Pulmonary artery endothelial cell (primary cell): ENCODE measurements at places on chromosomes 3 and 15.

GRCh38 chr3:102329066-102329465 lies 105.7 kb upstream of the ZPLD1 start:
- DNase-seq, result no peak

DNA sequence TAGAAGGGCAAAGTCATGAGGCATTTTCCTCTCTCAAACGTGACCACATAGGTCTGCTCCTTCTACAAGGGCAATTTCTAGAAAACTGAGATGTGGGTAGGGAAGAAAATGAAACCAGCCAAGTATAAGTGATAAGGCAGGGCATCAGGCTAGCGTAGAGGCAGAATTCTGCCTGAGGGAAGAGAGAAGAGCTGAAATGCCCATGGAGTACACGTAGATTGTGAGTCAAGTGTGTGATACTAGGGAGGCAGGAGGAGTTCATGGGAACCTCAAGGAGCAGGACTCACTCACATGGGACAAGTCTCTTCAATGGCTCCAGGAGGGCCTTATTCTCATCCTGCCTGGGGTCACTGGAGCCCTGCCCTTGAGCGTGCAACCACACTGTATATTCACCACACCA lies 34.9 kb upstream of the PPP4R2 start:
- no peak for DNase-seq

GRCh38 chr3:64385277-64385676 lies 160.0 kb upstream of the PRICKLE2 start:
- DNase-seq, result no peak

DNA sequence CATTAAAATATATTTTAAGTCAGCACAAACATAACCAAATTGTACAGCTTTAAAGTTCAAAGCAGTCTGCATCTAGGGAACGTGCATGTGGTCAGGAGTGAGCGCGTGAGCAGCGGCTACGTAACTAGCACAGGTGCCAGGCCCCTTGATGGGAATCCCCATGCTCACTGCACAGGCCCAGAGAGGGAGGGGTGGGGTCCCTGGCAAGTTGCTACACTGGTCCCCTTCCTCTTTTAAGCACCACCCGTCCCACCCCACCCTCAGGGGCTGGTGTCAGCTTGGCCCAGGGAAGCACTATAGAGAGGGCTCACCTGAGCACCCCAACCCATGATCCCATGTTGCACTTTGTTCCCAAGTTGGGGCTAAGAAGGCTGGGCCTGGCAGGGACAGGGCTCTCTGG lies 835 bp upstream of the GMPPB start:
- DNase-seq, result no peak

DNA sequence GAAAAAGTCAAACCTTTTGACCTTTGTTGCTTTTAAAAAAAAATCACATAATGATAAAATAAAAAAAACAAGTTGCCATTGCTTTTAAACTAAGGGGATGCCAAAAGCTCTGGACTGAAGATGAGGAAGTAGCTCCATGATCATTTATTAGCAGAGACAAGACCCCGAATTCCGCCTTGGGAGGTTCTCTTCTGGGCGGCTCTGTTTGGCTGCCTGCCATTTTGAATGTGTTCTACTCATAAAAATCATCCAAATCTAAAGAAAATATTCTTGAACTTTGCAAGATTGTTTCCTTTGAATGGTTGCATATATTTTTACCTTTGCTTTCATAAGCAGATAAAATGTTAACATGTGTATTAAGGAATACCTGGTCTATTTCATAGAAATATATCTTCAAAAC lies 63.8 kb downstream of the NCEH1 start:
- DNase-seq, result no peak

- no peak for DNase-seq
Measured at GRCh38 chr3:195777975-195778374, 33.8 kb downstream of the MUC4 start.

DNA sequence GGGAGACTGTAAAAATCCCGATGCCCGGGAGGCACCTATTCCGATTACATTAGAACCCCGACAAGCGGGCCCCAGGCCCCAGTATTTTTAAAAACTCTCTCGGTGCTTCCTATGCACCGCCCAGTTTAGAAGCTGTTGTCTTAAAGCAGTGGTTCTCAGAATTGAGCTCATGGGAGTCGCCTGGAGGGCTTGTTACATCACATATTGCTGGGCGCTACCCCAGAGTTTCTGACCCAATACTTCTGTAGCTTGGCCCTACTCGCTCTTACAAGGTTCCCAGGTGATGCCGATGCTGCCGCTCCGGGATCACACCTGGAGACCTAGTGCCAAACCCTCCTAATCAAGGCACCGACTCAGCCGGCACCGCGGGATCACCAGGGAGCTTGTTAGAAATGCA lies 35.2 kb downstream of the CPN2 start:
- DNase-seq, result no peak

DNA sequence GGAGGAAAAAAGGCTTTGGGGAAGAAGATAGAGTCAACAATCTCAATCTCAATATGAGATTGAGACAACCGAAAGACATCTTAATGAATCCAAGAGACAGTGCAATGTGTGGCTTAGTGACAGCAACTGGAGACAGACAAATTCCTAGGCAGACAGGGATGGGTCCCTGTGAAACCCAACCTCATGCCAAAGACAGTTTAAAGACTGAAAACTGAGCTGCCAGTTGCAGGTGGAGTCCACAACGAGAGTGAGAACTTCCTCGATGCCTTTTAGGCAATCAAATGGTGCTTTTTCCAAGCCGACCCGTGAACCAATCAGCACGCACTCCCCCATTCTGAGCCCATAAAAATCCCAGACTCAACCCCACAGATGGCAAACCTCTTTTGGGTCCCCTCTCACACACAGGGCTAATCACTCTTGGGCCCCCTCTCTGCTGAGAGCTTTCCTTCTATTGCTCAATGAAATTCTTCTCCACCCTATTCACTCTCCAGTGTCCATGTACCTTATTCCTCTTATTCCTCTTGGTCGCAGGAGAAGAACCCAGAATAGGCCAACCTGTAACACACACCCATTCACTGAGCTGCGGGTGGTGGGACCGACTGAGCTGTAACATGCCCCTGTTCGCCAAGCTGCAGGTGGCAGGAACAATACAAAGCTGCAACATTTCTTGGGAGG lies 34.8 kb downstream of the ZMAT3 start:
- DNase-seq, result no peak

GRCh38 chr3:86388820-86389219 lies 602.1 kb downstream of the VGLL3 start:
- no peak for DNase-seq

DNA sequence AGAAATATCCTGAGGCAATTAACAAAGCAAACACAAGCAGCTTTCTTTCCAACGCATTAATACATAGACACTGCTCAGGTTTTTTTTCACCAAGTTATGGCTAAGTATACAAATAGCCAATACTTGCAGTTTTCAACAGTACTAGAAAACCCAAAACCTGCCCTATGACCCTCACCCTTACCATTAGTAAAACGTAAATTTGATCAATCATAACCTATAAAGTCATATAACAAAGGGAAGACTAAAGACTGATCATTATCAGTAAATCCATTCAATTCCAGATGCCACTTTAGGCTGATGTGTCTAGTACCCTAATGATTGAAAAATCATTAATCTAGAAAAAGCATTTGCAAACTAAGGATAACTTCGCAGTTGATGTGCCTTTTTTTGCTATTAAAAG lies 3.2 kb downstream of the SERP1 start:
- no peak for DNase-seq

GRCh38 chr3:32912046-32912445 lies 39.4 kb upstream of the CCR4 start:
- no peak for DNase-seq

DNA sequence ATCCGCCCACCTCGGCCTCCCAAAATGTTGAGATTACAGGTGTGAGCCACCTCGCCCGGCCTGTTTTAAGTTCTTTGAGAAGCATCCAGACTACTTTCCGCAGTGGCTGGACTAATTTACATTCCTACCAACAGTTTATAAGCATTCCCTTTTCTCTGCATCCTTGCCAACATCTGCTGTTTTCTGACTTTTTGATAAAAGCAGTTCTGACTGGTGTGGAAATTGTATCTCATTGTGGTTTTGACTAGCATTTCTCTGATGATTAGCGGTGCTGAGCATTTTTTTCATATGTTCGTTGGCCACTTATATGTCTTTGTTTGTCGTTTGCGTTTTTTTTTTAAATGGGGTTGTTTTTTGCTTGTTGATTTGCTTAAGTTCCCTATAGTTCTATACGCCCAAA lies 208.4 kb upstream of the DPPA4 start:
- no peak for DNase-seq

DNA sequence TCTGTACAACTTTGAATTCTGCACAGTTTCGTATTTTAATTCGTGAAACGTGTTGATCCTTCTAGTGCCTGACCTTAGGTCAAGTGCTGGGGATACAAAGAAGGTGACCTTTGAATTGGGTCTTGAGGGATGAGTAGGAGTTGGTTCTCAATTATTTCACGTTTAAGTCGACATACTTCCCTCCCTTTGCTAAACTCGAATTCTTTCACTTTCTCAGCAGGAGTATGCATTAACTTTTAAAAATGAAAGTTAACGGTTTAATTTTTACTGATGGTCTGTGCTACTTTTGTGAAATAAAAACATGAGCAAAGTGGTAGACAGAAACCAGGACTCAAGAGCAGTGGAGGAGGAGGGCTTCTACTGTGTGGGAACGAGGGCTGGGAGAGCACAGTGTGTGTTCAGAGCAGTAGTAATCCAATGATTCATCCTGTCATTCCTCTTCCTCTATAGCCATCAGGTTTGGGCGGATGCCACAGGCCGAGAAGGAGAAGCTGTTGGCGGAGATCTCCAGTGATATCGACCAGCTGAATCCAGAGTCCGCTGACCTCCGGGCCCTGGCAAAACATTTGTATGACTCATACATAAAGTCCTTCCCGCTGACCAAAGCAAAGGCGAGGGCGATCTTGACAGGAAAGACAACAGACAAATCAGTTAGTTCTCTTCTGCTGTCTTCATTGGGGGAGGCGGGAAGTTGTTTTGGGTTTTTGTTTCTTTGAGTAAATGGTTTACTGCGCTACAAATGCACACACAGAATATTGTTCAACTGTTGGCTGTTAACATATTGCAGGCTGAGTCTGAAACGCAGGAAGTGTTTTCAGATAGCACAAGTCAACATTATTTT lies 78.6 kb upstream of the TSEN2 start:
- DNase-seq, result peak; percentile 95

DNA sequence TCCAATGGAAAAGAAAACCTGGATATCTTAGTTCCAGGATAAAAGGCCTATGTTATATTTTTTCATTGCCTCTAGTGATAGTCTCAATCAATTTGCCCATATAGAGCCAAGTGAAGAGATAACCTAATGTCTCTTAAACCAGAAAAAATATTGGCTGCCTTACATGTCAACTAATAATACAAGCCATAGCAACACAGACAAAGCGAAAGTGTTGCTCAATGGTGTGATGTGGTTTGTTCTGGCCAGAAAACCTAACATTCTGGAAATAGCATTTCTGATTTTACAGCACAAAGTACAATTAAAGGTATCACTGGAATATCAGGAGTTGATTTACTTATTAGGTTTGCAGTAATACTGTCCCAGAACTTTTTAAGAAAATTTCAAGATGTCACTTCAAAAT lies 101.5 kb downstream of the ATP8B4 start:
- no peak for DNase-seq
